ENCODE measurements at places on chromosomes 3 and 15.

DNA sequence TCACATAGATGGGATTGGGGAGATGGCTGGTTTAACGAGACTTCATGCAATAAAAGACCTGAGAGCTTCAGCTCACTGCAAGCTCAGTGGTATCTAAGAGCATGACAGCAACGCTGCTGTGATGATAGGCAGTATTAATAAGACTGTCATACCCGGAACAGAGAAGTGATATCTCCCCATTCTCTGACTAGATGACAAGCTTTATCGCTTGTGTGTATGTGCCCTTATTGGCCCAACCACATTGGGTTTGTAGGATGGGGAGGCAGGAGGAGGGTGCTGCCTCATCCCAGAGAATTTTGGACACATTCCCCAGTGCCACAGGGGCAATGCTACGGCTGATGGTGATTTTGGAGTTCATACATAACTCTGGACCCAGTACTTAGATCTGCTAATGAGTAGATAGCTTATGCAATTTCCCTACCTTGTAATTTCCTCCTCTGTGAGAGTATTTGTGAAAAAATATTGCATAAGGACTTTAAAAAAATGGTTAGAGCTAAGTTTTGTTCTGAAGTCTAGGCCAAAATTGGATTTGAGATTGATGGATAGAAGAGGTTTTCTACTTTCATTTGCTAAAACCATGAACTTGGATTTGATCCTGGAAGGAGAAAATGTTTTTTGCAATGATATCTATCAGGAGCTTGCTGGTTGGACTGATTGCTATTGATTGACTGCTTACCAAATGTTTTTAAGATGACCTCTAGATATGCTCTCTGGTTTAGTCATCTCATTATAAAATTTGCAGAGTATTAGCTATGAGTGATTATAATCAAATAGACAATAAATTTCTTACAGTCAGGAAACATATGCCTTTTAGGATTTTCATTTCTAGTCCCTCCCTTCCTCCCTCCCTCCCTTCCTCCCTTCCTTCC, 14.0 kb upstream of the TMEM212 start:
- no peak for DNase-seq

DNA sequence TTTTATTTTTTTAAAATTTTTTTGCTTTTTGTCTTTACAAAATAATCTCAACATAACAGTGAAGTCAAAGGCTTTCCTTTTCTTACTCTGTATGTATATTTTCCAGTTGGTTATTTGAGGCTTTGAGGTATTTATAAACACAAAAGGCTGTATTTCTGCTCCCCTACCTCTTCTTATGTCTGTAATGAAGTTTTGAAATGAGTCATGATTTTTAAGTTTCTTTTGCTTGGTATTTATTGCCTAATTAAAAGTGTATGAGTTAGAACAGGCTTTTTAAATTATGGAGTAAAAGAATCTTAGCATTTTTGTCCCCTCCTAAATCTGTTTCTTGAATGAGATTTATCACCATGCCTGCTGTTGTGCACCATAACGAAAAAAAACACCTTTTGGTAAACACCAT, 66.0 kb downstream of the DCUN1D1 start:
- DNase-seq: no peak

GRCh38 chr3:120040813-120041377, 53.4 kb downstream of the GSK3B start:
- DNase-seq: no peak

DNA sequence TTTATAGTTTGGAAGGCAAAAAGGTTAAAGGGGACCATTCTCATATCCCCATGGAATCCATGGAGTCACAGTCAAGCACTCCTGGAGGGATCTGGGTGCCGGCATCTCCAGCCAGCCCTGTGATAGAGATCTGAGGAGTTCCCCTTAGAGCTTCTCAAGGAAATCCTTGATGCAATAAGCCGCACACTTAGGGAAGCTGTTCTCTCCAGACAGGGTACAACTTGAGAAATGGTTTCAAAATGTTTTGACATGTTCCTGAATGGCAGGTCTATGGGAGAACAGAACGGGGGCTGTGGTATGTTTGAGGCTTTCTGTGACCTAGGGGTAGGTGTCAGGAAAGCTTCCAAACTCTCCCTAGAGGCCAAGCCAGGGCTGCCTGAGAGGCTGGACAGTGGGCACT, 292.9 kb downstream of the TLE3 start:
- no peak for DNase-seq

DNA sequence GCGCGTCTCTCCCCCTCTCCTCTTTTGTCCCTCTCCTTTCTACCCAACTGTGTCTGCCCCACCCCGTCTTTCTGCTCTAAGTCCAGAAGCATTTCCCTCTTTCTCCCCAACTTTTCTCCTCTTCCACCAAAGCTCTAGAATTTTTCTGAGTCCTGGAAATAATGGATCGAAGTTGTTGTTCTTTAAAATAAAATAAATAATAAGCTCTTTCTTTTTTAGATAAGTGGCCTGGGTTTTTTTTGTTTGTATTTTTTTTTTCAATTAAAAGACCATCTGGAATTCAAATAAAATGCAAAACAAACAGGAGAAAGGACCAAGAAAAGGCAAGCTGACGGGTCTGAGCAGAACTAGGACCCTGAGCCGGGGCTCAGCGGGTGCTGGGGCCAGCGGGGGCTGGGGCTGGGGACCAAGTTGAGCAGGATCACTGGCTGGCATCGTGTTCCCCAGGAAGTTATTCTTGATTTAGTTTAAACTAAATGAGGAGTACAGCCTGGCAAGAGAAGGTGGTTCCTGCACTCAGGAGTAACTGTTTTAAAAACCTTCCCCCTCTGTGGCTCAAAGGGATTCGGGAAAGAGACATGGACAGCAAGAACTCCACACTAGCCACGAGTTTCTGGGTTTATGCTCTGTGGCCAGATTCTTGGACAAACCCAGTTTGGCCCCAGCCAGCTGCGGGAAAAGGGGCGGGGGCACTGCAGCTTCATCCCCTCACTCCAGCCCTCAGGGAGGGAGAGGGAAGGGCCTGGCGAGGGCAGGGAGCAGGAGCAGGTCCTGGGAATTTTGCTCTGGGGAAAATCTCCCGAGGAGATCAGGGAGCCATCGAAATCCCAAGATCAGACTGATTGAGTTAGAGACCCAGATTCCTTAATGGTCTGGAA, 8.4 kb downstream of the GATA2 start:
- DNase-seq: no peak

- no peak for DNase-seq
Observed at GRCh38 chr3:56424336-56424735, 43.9 kb downstream of the ERC2 start.

DNA sequence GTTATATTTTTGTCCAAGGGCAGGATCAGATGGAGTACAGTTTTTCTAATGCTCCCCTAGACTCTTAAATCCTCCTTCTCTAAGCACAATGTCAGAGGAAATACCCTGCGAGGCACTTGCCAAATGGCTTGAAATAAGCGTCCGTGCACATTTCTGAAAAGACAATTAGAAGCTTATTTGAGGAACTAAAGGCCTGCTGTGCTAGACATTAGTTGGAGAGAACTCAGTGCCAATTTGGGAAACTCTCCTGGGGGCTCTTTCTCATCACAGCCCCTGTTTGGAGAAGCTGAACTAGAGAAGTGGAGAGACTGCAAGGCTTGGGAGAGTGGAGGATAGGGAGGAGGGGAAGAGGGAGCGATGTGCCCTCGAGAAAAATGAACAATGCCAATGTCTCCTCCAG, 247.6 kb upstream of the C2CD4B start:
- no peak for DNase-seq

GRCh38 chr3:62586356-62586755, 213.0 kb upstream of the FEZF2 start:
- DNase-seq: no peak

GRCh38 chr3:164479978-164480377, 598.3 kb downstream of the SI start:
- DNase-seq: no peak

DNA sequence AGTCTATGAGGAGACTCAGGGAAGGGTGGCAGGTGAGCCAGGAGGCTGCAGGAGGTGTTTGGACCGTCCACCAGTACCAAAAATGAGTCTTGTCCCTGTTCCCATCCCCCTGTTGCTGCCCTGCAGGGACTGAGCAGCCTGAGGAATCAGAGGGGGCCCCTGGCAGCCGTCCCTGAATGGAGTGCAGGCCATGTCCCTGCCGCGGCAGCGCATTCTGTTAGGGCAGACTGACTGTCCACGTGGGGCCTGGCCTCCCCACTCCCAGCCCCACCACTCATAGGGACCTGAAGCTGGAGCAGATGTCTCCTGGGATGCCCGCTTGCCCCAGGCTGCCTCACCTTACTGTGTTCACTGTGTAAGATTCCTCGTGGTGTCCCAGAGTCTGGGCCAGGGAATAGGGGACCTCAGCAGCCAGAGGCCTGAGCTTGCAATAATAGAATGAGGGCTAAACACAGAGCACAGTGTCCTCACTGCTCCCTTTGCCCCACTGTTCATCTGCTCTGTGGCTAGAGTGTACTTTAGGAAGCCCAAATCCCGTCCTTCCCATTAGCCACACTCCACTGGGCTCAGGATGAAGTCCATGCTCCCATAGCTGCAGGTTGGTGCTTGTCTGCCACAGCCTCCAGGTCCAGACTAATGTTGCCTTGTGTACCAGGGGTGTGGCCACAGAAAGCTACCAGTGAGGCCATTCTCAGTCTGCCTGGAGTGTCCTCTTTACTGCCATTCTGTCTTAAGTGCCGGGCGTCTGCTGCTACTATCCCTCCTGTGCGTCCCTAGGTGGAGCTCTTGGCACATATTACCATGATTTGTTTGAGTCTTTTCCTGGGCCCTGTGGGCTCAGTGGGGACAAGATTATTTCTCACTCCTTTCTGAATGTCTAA, 63.2 kb downstream of the HCN4 start:
- no peak for DNase-seq

DNA sequence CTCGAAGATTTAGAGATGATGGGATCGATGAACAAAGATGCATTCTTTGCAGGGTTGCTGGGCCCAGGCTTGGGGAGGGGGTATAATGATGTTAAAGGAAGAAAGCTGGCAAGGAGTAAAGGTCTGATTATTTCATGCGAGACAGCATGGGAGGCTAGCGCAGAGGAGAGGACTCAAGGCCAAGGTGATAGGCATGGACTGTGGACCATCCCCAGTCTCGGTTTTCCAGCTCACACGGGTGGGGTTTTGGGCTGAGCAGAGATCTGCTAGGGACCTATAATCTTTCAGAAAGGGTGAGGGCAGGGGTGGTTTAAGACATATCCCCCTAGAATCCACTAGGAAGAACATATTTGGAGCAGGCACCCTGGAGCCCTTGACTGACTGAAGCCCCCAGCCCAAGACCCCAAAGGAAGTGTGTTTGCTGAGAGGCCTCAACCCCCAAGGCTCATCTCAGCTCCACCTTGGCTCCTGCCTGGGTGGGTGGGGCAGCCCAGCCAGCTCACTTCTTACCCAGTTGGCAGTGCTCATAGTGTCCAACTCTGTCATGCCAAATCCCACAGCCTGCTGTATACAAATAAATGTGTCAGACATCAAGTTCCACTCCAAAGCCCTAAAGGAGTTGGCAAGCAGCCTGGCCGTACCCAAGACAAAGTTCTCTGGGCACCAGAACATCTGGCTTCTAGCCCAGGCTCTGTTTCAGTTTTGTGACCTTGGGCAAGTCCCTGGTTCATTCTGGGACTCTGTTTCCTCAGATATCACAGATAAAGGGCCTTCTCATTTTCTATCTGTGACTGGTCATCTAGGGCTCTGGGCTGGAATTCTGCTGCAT, 17.9 kb downstream of the ACSBG1 start:
- DNase-seq: no peak

Measured in activated T-cell treated with anti-CD3 and anti-CD28 coated beads for 24 hours (primary cell).